MM.1S (cell line): ENCODE measurements at places on chromosomes 13 and 19.

GRCh38 chr13:25811506-25811905, 240.3 kb downstream of the SHISA2 start:
- no peak for DNase-seq

GRCh38 chr13:48909056-48909389, 66.7 kb upstream of the FNDC3A start:
- no peak for DNase-seq

GRCh38 chr13:79987323-79987722, 353.6 kb downstream of the SPRY2 start:
- no peak for DNase-seq

- DNase-seq: no peak
Observed at GRCh38 chr19:21398851-21399250, 1.9 kb downstream of the ZNF493 start.

GRCh38 chr19:49058562-49058961, 1.0 kb upstream of the CGB7 start:
- no peak for DNase-seq

GRCh38 chr13:94196413-94196812, 283.1 kb downstream of the DCT start:
- DNase-seq: no peak

- no peak for DNase-seq
Observed at GRCh38 chr19:954272-954671, 28.4 kb downstream of the ARID3A start.

- no peak for DNase-seq
Observed at GRCh38 chr19:18278521-18279265, 2.7 kb downstream of the JUND start.
